ENCODE measurements at places on chromosomes 2 and 18.

GRCh38 chr2:144143294-144144151 is 376.4 kb downstream of the ZEB2 start:
- no peak for DNase-seq

DNA sequence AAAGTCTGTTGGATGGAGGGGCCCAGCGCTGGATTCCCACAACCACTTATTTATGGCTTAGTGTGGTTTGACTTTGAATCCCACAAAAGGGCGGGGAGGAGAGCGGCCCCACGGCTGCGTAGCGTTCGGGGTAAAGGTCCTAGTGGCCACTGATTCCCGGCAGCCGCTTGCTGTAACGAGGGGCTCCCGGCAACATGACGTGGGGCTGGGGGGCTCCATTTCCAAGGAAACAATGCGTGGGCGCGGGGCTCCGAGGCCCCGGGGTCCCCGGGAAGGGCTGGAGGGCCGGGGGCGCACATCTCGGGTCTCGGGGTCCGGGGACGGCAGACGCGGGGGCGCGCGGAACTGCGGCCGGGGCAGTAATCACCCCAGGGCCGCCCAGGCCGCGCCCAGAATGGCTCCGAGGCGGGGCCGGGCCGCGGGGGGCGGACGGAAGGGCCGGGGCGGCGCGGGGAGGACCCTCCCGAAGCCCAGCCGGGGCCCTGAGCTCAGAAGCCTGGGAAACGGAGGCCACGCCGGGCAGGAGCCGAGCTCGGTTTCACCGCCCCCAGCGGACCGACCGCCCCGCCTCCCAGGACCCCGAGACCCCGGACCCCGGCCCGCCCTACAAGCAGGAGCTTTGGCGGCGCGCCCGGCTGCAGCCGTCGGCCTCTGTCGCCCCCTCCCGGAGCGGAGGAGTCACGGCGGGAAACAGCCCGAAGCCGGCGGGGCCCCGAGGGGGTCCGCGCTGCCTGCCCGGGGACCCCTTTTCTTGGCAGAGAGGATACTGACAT is 11.9 kb upstream of the MLPH start:
- DNase-seq = peak; percentile 56

DNA sequence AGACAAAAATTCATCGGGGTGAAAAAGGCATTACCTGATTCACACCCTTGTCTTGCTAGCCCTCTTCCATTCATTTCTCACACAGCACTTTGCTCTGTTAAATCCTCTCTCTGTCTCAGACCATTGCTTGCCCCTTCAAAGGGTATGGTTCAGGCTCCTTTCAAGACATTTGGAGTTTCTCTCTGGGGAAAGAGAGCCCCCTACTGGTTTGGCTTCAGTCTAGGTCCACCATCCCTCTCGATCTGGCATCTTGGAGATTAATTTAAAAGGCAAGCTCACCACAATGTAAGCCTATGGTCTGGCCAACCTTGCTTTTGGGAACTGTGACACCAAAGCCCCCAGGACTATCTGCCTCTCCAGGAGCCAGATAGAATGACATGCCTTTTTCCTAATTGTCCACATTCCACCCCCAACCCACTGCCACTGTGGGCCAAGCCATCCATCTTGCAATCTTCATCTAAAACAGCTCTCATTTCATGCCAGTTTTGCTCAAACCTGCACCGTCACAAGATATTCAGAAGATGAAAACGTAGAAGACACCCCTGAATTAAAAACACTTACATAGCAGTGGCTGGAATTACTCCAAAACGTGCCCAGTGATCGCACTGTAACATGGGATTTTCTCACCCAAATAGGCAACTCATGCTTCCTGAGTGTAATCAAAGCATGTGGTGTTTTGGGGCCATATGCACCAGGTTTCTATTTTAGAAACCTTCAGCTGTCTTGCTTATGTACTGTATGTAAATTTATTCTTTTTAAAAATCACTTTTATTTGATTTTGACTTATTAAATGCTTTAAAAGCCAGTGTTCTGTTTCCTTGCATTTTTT is 93.9 kb downstream of the FARSB start:
- no peak for DNase-seq

GRCh38 chr2:46770622-46771021 is 145.0 kb downstream of the MCFD2 start:
- DNase-seq = no peak

GRCh38 chr18:27130065-27130630 is 55.0 kb downstream of the CHST9 start:
- no peak for DNase-seq

DNA sequence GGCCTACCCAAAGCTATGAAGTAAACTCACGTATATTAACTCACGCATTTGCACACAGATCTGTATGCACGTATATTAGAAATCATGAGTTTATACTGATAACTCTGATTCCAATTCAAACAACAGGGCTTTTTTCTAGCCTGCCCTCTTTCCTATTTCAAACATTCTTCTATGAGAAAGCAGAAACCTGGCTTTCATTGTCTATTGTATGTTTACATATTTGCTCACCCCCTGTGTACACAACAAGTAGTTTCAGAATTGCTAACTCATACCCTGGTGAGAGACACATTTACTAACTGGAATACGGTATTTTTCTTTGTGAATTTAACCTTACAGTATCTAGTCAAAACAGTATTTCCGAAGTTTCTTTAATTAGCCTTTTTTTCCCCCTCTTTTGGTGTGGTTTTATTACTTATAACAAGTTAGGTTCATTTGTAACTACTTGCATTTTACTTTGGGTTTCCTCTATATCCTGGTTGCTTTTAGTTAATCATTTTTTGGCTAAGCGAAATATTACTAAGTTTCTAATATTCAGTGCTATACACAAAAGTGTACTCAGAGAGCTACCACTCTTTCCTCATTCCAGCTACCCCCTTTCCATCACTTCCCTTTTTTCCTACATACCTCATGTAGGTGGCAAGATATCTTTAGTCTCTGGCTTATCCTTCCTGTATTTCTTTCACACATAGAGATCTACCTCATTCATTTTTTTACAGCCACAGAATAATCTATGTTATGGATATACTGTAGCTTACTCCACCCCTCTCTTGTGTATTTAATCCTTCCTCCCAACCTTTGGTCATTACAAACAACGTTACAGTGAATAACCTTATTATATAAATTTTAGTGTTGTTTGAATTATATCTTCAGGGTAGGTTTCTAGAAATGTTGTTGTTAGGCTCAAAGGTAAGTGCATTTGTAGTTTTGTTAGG is 112.7 kb upstream of the BCL2L11 start:
- DNase-seq = no peak

DNA sequence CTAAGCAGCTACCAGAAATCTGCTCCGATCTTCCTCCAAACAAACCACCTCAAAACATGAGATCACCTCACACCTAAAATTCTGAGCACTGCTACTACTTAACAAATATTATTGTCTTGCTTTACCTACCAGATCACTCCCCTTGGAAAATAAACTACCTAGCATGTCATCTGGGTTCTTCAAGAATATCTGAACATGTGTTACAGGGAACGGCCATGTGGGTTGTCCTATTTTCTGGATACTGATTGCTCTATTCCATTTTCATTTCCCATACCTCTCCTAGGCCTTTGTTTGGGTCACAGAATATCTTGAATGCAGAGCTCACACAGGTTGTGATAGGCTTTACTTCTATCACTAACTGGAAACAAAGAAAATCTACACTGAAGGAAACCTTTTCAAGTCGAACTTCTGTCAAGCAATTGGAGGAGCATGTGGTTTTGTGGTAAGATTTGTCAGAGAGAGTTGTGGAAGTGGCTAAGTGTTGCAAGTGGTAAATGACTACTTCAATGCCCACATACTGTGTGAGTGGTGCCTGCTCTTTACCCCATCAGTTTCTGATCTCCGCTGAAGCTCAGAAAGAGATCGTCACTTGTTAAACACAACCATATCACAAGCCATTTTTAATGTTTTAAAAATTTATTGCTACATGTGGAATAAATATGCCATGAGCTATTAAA is 739.1 kb upstream of the ZEB2 start:
- no peak for DNase-seq

GRCh38 chr2:42843131-42843530 is 50.7 kb upstream of the HAAO start:
- no peak for DNase-seq

DNA sequence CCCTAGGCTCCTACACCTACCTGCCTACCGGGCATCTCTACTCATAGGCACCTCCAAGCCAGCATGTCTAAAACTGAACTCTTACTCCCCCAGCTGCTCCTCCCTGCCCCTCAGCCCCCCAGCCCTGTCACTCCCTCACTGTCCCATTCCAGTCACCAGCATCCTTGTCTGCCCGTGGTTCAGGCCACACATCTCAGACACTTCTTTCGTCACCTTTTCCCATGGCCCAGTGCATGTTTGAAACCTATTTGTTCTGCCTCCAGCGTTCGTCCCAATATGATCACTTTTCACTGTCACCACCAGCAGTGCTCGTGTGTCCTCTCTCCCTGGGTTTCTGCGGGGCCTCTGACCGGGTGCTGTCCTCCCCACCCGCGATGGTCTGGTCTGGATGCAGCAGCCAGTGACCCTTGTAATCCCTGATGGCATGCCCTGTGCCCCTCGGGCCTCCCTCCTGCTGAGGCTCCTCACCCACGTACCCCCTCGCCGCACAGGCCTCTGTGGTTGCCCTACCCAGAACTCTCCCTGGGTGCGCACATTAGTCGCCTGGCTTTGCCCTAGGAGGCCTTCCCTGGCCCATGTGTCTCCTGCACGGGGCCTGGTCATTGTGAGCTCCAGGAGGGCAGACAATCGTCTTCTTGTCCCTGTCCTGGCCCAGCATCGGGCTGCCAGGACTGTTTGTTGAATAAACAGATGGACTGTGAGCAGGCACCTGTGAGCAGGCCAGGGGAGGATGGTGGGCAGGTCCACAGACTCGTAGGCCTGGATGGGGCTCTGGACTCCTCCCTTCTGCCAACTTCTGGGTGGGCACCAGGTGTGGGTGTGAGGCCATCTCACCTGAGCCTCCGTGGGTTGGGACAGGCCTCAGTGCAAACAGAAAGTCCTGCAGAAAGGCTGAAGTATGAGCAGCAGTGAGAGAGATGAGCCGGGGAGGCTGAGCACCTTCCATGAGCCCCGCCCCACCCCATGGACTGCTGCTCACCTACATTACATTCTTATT is 15.5 kb downstream of the LDLRAD4 start:
- DNase-seq = no peak

- DNase-seq = no peak
These were observed 5.5 kb downstream of the ASAP2 start for GRCh38 chr2:9212010-9212635.

DNA sequence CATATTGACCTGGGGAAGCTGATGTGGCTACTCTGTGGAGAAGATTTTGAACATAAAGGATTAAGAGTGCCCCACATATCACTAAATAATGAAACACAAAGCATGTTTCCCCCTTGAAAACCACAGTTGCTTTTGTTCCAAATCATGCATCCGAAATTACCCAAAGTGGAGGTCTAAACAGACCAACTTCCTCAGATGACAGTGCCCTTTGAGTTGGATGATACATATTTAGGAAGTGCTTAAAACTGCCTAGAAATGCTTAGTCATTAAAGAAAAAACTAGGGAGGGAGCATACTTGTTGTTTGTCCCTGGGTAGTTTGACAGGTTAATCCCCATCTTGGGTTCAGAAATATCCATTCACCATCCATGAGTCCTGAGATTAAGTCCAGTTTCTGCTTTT is 1070.3 kb downstream of the SUCLG1 start:
- DNase-seq = no peak

- DNase-seq = no peak
These were observed 56.0 kb downstream of the DCDC2C start for GRCh38 chr2:3759331-3759730.

DNA sequence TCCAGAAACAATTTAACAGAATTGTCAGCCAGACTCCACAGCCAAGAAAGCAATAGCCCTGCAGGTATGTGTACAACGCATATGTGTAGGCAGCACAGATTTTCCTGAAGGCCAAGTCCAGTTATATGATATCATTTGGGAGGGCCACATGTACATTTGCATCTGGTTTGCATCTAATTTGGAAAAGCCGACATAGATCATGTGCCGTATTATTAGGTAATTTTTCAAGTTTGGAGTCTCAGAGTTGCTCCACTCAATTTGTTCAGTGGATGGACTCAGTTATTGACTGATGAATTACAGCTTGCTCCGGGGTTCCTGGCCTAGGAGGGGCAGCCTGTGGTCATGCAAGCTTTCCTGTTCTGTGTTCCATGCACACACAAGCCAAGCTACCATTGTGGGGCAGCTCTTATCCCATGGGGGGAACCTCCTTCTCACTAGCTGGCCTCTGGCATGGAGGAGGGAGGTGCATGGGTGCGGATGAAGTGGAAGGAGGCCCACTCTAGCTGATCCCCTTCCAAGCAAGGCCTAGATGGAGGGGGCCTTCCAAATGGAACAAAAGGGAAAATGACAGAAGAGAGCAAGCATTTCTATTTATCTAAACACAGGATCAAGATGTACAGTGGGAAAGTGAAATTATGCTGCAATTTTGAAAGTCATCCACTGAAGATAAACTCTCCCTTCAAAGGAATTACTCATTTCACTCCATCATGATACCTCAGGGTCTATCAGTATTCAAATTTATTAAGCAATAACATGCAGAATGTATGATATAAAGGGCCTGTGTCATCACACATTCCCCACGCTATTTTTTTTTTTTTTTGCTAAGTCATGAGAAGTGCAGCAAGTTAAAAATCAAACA is 202.6 kb upstream of the SMAD2 start:
- no peak for DNase-seq

DNA sequence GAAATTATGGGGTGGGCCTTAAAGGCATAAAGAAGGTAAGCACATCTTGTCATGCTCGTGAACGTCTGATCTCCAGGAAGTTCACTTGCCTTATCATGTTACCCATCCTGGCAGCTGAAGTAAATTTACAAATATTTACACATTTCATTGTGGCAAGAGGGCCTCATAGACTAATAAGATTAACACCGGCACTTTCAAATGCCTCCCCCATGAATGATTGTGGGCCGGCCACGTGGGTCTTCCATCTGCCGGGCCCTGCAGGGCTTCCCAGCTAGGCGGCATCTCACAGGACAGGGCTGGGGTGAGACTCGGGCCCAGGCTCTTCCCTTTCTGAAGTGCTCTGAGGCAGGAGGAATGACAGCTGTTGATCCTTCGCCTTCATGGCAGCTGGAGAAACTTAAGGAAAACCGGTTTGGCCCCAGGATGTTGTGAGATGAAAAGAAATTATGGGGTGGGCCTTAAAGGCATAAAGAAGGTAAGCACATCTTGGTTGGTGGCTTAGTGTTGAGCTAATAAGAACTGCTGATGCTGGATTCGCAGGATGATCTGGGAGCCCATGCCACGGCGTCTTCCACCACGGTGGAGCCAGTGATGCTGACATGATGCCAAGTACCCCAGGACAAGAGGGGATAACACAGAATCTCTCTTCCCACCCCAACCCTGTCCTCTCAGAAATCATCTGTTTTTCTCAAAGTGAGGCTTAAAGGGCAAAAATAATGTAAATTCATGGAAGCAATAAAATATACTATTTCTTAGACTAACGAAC is 176.3 kb downstream of the SEPTIN10 start:
- no peak for DNase-seq

DNA sequence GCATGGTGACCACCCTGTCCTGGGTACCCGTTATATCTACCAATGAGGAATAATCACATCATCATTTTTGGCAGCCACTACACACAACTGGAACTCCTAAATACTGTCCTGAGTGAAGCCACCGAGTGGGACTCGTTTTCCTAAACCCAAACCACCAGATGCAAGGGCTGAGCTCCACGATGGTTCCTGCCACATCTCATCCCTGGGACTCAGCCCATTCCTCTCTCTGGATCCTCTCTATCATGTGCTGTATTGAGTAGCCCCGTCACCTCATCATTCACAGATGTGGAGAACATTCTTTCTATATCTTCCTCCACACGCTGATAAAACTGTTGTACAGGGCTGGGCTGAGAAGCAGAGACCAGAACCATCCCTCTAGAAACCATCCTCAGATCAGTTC is 79.4 kb upstream of the SMAD7 start:
- no peak for DNase-seq
